Glomerular endothelial cell (primary cell): ENCODE measurements at places on chromosomes 4 and X.

DNA sequence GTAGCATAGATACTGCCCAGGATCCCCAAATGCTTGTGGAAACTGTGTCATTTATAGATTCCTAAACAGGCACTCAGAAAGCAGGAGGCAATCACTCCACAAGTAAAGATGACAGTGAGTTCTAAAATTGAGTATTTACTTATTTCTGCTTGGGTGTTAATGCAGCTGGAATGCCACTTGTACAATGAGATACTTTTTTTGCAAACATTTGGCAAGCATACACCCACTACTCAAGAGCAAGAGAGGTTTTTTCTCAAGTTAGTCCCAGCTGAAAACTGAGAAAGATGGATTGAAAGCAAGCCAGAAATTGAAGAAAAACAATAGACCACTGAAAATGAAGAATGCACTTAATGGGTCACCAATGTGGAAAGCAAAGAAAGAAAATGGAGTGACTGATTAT is 22.5 kb downstream of the GABRA3 start:
- DNase-seq, result no peak

GRCh38 chrX:49838374-49838773 is 9.3 kb downstream of the PAGE4 start:
- no peak for DNase-seq

- peak; percentile 57 for DNase-seq
These were observed 109.9 kb downstream of the AFF1 start for GRCh38 chr4:87044511-87045233.

DNA sequence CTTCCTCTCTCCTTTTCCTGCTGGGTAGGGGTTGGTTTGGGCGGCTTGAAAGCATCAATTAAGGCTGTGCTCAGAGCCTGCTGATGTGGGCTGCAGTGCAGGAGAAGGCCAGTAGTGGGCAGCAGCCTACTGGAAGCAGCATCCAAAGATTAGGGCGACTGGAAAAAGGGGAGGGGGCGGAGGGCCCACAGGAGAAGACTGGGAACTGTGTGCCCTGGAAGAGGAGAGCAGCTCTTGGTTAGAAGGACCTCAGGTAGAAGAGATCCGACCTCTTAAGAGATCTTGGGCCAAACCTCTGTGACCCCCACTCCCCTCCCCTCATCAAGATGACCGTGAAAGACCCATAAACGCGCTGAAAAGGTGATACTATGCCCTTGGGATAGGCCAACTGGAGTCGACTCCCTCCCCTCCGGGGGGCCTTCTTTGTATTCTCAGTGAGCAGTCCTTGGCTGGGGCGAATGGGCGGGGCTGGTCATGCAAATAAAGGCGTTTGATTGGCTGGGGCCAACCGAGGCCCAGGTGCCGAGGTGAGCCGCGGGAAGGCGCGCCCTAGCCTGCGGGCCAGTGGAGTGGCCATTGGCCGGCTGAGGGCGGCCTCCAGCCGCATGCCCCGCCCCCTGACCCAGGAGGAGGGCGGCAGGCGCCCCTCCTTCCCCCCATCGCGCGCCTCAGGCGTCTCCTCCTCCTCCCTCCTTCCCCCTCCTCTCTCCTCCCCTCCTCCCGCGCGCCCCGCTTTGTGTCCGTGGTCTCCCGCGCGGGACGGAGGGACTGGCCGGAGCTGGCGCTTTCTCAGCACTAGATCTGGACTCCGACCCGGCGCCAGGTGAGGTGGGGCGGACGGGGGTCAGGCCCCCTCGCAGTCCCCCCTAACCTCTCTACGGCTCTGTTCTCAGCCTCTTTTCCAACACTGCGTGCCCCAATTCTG is 10.1 kb downstream of the DLG3 start:
- DNase-seq, result no peak

GRCh38 chr4:86653237-86653865 is 59.2 kb downstream of the PTPN13 start:
- peak; percentile 12 for DNase-seq

GRCh38 chr4:94352163-94352562 is 9.5 kb upstream of the HPGDS start:
- DNase-seq, result no peak

DNA sequence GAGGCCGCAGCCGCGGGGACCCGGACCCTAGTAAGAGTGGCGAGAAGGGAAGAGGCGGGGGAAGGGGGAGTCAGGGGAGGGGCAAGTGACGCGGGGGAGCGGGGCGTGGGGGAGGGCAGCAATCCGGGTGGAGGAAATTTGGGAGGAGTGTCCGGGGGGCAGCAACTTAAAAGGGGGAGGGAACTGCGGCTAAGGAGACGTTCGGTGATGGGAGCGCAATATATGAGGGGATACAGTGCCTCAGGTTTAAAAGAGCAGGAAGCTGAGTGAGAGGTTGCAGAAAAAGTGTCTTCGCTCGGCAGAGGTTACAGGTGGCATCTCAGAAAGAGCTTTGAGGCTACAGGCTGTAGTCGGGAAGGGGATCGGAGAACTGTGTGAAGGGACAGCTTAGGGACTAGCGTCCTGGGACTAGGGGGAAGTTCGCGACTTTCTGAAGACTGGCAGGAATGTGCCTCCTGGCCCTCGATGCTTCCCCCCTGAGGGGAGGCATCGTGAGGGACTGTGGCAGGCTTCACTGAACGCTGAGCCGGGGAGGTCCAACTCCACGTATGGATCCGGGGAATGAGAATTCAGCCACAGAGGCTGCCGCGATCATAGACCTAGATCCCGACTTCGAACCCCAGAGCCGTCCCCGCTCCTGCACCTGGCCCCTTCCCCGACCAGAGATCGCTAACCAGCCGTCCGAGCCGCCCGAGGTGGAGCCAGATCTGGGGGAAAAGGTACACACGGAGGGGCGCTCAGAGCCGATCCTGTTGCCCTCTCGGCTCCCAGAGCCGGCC is 519 bp downstream of the FOXO4 start:
- no peak for DNase-seq

GRCh38 chr4:172270397-172270796 is 457.2 kb downstream of the GALNTL6 start:
- no peak for DNase-seq

DNA sequence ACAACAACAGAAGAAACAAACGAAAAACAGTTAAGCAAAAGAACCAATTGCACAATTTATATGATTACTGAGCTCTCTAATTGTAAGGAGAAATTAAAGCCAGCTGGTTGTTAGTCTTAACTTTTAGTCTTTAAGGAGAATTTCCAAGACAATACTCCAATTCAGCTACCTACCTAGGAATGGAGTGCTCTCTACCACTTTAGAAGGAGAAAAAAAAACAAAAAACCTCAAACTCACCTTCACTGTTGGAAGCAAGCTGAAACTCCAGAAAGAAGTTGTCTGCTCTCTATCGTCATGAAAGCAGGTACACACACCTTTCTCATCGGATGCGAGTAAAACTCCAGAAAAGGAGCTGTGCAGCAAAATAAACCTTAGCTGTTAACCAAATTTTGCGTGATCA is 86.1 kb upstream of the NPY2R start:
- no peak for DNase-seq

- DNase-seq, result no peak
These were observed 446.9 kb downstream of the GRXCR1 start for GRCh38 chr4:43339435-43339834.

DNA sequence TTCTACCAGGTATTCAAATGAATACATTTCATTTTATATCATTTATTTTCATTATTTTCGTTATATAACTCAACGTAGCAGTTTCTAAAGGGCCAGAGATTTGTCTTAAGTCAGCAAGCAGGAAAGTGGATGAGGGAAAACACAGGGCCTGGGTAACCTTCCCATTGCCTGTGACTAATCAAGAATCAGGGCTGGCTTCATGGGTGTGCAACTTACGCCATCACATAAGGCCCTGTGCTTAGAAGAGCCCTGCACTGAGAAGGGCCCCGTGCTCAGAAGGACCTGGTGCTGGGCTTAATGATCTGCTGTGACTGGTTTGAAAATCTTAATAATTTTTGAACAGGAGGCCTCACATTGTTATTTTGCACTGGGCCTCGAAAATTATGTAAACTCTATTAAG is 65.4 kb upstream of the FAM9C start:
- DNase-seq, result no peak

GRCh38 chrX:143095816-143096215 is 70.1 kb downstream of the SPANXN4 start:
- no peak for DNase-seq

GRCh38 chr4:84319124-84319523 is 180.0 kb downstream of the NKX6-1 start:
- DNase-seq, result no peak

DNA sequence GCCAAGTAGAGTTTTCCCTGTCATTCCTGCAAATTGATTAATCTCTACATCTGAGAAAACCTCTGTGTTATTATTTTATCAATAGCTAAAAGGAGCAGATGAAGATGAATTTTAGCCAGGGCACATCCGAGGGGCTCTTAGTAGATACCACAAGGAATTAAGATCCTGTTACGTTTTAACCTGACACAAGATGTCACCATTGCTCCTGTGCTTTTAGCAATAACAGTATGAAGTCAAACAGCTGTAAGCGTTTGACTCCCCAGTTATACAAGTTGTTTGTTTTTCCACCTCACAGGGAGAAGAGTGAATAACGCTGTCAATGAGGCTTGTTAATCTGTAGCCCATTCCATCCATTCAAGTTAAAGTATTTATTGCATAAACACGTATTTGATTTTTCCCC is 76.0 kb upstream of the AP1S2 start:
- DNase-seq, result no peak

DNA sequence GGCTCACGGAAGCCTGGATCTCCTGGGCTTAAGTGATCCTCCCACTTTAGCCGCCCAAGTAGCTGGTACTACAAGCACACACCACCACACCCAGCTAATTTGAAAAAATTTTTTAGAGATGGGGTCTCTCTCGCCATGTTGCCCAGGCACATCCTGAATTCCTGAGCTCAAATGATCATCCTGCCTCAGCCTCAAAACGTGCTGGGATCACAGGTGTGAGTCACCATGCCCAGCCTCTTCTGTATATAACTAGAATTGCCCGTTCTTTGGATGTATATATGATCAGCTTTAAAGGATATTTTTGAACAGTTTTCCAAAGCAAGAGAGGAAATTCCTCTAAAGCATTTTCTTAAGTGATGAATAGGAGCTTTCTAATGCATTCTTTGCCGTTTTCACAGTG is 22.7 kb downstream of the ZFP42 start:
- no peak for DNase-seq

DNA sequence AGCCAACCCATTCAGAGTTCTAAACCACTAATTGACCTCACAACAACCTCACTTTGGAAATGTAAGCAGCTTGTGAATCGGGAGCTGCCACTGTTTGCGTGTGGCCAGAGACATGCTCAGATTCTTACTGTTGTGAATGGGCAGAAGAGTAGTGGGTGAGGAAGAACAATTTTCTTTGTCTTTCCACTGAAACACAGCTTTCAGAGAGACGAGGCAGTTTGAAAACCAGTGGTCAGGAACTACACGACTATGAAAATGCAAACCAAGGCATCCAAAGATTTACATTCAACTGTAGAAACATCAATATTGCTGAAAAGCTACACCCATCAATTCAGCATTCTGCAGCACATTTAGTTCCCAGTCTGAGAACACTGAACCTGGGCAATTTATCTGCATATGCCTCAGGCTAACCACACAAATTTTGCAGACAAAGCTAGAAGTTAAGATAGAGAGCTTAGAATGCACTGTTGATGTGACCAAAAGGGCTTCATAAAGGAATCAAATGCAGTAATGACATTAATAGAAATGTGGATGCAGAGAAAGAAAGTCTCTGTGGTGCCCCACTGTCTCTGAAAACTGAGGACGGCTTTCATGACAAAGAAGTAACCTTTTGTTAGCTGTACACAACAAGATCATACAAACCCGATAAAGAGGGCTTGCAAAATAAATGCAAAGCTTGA is 134.3 kb downstream of the APBB2 start:
- DNase-seq, result no peak

GRCh38 chr4:99002279-99002678 is 6.8 kb downstream of the METAP1 start:
- DNase-seq, result no peak

- no peak for DNase-seq
These were observed 4.4 kb downstream of the GSPT2 start for GRCh38 chrX:51747671-51748070.

- no peak for DNase-seq
These were observed 96.5 kb downstream of the ASB9 start for GRCh38 chrX:15173411-15173810.

DNA sequence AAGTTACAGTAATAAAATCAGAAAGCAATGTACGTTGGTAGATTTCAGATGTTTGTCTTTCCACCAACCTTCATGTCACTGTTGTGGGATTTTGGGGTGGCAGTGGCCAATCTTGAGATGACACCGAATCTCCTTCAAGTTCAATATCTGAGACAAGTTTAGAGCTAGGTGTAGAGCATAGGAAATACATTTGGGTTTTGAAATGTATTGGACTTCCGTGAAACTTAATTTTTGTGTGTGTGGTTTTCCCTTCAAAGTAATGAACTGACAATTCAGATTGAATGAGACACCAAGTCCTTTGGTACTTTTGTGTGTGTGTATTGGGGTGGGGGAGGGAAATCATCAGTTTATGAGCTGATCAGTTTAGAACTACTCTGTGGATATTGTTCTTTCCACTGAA is 1.8 kb downstream of the WDR44 start:
- no peak for DNase-seq

DNA sequence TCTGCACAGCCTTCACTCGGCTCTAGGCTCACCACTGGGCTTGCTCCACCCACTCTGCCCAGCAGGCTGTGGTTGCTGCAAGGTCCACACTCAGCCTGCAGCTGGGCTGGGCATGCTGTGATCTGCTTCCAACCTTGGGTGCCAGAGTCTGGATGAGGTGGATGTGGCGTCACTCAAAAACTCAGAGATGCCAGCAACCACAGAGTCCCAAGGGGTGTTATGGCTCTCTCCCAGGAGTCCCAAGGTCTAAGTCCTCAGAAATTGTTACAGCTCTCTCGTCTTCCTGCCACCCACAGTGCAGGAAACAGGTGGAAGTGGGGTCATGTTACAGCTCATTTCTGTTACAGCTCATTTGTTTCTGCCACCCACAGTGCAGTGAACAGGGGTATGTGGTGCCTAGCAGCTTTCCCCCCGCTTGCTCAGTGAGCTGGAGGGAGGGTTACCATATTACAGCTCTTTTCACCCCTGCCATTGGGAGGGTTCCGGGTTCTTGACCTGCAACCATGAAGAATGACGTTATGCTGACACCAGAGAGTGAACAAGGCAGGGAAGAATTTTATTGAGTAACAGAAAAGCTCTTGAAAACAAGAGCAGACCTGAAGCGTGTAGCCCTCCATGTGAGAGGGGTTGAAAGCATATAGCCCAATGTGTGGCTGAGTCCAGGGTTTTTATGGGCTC is 893.9 kb downstream of the PCDH7 start:
- DNase-seq, result no peak

- DNase-seq, result no peak
These were observed 77.9 kb downstream of the WFS1 start for GRCh38 chr4:6347511-6348045.

GRCh38 chr4:158754385-158755180 is 14.2 kb upstream of the FNIP2 start:
- DNase-seq, result no peak

GRCh38 chr4:156528216-156528615 is 443.4 kb downstream of the PDGFC start:
- no peak for DNase-seq

- no peak for DNase-seq
These were observed 100.7 kb downstream of the EFNB1 start for GRCh38 chrX:68929332-68930150.

GRCh38 chr4:158444621-158445020 is 77.1 kb upstream of the RXFP1 start:
- no peak for DNase-seq
